ENCODE measurements at places on chromosomes 12 and 14.

GRCh38 chr14:91228112-91229004 lies 16.1 kb downstream of the GPR68 start:
- no peak for DNase-seq

DNA sequence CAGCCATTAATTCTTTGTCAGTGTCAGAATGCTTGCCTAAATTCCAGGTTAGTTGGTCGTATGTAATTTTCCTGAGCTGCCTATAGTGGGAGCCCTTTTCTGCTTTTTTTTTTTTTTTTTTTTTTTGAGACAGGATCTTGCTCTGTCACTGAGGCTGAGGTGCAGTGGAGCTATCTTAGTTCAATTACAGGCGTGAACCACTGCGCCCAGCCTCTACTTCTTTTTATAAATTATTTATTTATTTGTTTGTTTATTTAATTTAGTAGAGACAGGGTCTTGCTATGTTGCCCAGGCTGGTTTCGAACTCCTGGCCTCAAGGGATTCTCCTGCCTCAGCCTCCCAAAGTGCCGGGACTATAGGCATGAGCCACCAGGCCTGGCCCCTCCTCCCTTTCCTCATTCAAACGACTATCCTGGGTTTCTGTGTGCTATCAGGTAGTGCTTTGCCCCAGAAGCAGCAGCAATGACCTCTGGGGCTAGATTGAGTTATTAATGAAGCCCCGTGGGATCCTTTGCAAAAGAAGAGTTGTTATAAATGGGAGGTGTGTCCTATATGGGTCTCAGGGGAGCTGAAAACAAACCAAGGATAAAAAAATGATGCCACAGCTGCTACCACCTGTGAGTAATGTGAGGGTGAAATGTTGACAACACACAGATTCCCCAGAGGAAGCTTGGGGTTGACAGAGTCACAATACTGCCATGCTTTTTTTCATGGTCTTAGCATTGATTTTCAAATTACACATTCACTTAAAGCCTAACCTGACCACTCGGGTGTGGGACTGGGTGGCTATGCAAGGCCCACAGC lies 34.6 kb upstream of the NFKBIA start:
- no peak for DNase-seq

DNA sequence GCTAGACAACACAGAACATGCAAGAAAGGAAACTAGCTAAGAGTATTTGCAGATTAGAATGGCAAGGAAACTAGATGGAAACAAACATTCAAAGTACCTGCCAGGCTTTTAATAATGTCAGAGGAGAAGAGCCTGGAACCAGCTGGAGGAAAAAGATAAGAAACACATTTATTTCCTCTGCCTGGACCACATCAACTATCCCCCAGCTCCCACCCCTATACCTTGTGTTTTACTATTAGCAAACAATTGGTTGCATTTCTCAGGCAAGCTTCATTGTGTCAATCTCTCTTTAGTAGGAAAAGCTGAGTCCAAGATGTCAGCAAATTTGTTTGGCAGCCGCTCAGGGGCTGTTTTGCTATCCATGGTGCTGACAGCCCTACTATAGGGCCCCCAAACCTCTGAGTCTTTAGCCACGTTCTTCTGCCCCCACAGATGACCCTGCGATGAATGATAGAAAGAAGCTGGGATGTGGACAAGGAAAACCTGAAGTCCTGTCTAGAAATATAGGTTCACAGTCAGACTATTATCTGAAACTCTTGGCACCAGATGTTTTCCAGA lies 11.6 kb upstream of the SYNDIG1L start:
- no peak for DNase-seq

DNA sequence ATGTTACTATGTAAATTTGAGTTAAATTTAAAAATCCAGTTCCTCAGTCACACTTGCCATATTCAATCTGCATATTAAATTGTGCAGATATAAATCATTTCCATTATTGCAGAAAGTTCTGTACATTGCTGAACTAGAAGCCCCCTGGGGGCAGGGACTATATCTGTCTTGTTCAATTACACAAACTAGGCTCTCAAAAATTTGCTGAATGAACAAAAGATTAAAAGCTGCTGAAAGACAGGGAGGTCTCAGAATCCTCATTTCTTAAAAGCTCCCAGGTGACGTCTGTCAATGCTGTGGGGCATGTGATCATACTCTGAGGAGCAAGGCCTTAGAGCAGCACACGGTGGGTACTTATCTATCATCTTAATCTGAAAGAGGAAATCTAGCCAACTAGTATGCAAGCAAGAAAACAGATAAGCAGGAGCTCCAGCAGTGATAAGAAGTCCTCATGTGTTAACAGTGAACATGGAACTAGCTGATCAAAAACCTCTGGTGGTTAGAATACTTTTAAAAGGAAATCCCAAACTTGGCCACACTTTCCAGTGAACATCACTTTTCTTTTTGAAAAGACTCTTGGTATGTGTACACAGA lies 60.5 kb downstream of the APPL2 start:
- DNase-seq = no peak

DNA sequence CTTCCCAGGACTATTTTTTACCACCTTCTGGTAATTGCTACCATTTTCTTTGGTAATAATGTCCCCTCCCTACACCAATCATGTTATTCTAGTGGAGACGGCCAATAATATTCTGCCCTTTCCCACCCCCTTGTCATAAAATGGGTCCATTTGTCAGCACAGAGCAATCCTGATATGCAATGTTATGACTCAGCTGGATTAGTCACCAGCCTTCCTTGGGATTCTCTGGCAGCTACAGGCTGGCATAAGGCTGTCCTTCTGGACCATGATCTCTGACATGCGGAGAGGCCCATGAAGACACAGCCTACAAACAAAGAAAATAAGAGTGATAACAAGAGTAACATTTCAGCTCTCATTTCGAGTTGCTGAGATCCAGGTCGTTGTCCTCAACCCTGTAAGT lies 222.0 kb upstream of the CPNE8 start:
- DNase-seq = no peak
